HT1080 (cell line): ENCODE measurements at places on chromosomes 5 and 9.

DNA sequence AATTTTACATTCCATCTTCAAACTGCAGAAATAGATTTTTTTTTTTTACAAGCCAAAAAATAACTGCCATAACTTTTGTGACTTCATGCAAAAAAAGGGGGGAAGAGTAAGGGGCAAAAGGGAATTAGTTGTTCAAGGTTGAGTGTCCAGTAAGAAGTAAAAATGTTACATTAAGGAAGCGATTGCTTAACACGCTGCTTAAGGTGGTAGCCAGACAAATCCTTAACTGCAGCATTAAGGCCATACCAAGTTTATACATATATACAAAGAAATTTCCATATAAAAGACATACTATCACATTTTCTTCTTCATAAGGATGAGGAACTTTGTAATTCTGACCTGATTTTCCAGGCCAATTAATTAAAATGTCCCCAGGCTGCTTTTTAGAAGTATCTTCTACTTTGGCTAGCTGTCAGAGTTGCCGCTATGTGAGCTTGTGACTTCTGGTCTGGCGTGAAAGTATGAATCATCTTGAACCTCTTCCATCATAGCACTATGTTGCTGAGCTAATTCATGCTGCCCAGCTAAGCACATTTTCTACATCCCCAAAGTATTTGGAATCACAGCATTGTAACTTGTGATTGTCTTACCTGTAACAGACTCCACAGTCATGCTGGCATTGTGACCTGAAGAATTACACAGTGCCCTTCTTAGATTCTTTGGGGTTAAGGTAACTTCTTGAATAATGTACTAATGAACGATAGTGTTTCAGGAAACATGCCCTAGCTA lies 40.0 kb downstream of the G3BP1 start:
- DNase-seq: no peak

DNA sequence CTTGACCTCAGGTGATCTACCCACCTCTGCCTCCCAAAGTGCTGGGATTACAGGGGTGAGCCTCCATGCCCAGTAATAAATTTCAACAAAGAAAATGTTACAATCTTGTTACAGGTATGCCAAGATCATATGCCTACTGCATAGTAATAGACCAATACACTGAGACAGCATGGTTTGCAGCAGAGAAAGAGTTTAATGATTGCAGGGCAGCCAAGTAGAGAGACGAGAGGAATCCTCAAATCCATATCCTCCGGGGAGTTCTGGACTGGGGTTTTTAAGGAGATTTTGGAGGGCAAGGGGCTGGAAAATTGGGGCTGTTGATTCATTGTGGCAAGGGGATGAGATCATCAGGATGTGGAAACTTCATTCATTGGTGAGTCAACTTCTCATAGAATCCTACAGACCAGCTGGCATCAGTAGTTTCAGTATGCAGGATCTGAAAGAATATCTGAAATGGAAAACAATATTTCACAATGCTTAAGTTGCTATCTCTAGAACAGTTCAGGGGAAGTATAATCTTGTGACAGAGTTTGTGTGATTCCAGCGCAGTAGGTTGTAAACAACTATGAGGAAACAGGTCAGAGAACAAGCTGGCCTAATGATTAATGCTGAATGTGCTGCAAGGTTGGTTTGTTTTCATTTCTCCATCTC lies 14.8 kb upstream of the TUT7 start:
- peak; percentile 94 for DNase-seq

- DNase-seq: peak; percentile 59
Observed at GRCh38 chr5:142915813-142916424, 145.7 kb downstream of the ARHGAP26 start.

DNA sequence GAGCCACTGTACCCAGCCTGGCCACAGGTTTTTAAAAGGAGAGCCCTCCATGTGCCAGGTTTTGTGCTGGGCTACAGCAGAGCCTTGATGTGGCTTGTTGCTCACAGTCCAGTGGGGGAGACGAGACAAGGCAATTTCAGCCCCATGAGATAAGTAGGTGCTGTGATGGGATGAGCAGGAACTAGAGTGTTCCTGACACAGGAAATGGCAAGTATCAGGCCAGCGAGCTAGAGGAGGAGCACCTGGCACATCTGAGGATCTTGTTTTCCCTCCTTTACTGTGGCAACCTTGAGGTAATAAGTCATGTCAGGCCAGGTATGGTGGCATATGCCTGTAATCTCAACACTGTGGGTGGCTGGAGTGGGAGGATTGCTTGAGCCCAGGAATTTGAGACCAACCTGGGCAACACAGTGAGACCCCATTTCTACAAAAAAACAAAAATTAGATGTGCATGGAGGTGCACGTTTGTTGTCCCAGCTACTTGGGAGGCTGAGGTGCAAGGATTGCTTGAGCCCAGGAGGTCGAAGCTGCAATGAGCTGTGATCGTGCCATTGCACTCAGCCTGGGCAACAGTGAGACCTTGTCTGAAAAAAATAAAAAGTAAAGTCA lies 3.8 kb upstream of the ZDHHC12 start:
- DNase-seq: no peak

DNA sequence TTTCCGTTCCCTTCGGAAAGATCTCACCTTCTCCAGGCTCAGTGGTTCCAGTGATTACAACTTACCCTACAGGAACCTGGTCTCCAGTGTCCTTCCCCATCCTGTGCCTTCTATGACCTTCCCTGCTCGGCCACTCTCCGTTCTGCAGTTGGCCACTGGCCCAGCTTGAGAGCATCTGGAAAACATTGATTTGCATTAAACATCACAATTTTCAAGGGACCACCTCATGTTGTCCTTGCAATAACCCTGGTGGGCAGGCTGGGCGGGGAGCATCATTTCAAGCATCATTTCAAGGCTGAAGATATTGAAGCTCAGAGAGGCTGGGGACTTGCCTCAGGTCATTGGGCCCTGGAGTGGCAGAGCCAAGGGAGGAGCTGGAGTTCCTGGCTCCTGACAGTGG lies 177.4 kb downstream of the SEC61B start:
- no peak for DNase-seq

GRCh38 chr5:120765189-120765588 lies 301.1 kb downstream of the PRR16 start:
- no peak for DNase-seq

DNA sequence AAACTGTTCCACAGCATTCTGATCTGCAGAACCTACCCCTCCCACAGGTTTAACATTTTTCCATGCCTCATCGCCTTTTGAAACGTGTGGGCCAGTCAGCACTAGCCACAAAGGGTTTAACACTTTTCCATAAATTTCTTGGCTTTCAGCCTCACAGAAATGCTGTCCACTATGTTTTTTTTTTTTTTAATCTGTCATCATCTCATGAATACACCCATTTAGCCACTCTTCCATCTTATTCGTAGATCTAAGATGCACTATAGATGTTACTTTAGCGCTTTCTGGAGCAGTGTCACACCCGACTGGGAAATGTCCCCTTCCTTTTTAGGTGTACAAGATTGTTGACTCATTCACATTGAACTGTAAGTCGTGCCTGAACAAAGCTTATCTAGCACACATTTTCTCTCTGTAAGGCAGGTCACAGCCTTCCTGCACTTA lies 62.3 kb downstream of the GCNT1 start:
- no peak for DNase-seq

- no peak for DNase-seq
Observed at GRCh38 chr5:137375741-137376526, 123.2 kb downstream of the SPOCK1 start.

GRCh38 chr9:86073839-86074238 lies 25.5 kb downstream of the GOLM1 start:
- no peak for DNase-seq

GRCh38 chr5:41503860-41504259 lies 6.5 kb downstream of the PLCXD3 start:
- no peak for DNase-seq

- DNase-seq: no peak
Observed at GRCh38 chr9:123354806-123355508, 1.0 kb upstream of the CRB2 start.

DNA sequence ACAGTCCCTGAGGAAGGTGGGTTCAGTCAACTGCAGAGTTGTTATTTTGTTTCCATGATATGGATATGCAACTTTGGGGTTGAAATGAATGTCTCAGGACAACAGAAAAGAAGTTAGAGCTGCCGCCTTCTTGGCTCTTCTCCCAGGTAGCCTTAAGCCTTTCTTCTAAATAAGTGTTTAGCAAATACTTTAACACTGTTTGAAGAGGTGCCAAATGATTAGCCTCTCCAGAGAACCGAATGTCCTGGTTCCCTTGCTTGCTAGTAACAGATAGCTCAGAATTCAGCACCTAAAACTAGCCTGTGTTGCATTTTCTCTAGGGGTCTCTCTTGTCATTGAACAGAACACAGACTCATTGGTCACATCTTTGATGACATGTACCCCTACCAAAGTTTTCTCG lies 127.7 kb upstream of the PIK3R1 start:
- no peak for DNase-seq

DNA sequence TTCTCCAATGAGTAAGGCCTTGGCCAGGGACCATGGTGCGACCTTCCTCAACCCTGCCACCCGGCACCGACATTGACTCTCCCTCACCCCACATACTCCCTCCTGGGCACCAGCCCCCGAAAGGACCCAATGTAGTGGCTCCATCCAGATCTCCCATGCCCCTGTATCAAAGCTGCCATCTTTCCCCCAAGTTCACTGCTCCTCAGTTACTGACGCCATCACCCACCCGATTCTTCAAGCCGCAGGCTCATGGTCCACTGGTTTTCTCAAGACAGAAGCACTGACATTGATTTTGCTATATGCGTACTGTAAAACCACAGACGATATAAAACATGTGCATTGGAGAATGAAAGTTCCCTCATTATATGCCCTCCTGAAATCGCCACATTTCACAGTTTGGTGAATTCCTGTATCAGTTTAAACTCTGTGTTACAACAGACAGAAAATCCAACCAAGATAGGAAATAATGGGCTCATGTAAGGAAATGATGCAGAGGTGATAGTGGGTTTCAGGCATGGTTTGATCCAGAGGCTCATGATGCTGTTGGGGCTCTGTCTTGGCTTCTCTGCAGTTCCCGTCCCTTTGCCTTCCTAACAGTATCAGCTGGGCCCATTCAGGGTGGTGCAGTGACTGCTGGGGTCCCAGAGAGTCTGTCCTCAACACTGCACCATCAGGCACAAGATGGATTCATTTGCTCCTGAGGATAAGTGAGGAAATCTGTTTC lies 207.3 kb upstream of the IER5L start:
- no peak for DNase-seq

- DNase-seq: no peak
Observed at GRCh38 chr5:74198156-74198555, 442.4 kb downstream of the ENC1 start.

GRCh38 chr9:98256756-98257155 lies 1.3 kb upstream of the TBC1D2 start:
- DNase-seq: no peak

DNA sequence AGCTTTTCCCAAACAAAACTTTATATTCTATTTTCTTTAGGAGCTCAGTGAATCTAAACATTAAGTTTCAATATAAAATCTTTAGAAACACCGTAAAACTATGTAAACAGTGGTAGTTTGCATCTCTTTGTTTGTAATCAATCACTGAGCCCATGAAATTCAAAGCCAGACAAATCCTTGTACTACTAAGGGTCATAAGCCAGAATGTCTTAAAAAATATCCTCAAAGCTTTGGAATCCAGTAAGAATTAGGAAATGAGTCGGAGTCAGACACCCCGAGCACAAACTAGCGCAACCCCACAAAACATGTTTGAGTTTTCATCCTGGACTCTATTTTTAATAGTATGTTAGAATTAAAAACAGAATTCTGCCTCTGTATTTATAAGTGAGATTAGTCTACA lies 153.8 kb downstream of the HSPA4 start:
- DNase-seq: no peak

DNA sequence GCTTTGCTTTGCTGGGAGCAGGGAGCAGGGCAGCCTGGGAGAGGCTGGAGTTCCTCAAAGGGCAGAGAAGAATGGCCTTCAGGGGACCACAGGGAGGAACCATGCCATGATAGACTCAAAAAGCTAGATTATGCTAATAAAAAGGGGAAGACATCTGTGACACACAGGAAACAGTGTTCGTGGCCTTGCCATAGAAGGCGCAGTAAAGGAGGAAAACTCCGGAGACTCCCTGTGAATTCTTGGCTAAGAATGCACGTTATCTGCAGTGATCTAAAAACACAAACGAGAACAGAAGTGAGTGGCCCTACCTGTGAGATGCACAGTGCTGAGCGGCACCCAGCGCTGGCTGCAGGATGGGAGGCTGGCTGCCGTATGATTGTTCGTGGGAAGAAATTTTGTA lies 15.9 kb upstream of the LTC4S start:
- no peak for DNase-seq

DNA sequence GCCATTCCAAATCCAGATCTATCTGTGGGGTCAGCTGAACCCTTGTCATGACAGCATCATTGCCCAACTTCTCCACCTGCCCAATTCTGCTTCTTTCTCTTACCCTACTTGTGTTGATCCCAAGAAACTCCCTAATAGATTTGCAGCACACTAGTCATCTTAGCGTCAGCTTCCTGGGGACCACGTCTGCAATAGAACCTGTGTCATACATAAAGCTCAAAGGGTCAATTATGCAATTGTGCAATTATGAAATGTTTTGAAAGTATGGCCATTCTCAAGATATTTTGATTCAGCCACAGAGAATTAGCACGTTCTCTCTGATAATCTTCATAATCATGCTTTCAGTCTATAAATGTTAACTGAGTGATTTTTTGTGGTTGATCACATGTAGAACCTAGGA lies 87.4 kb upstream of the PAPPA start:
- peak; percentile 8 for DNase-seq

DNA sequence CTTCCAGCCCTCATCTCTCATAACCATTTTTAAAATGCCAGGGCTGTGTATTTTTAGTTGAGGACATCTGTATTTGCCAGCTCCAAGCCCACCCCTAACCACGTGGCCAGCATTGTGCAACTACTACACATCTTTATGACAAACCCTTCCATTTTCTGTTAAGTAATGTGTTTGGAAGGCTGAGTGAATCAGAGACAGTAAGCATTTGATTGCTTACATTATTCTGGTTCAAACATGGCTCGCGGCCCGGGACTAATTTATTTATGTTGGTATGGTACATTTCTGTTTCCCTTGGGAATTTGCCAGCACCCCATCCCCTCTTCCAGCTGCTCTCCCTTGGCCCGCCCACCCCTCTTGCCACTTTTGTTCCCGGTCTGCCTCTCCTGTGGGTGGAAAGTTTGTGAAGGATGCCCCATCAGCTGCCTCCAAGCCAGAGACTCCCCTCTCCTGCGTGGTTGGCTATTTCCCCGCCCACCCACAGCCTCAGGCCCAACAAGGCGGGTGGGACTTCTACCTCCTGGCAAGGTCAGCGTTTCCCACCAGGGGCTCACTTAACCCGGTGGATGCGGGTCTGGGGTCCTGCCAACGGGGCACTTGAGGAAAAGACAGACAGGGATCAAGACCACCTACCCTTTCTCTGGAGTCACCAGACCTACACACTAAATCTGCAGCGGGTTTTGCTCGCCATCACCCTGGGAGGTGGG lies 162.2 kb downstream of the HSD17B3 start:
- DNase-seq: no peak

- no peak for DNase-seq
Observed at GRCh38 chr9:6965566-6965965, 207.8 kb downstream of the KDM4C start.
